ENCODE measurements at places on chromosomes 12 and 14.

- no peak for DNase-seq
Measured at GRCh38 chr14:33686218-33686617, 264.7 kb downstream of the EGLN3 start.

DNA sequence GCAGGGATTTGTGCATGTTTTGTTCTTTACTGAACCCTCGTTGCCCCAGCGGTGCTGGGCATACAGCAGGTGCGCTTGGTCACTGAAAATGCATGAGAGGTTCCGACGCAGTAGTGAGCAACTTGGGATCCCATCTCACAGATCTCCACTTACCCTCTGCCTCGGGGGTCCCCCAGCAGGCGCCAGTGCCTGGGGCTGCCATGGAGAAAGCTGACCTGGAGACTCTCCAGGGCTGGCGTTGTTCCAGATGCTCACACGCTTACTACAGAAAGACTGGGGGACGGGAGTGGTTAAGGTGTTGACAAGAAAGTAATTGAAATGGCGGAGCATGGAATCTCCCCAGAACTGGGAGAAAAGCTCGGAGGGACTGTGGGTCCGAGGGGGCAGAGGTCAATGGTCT lies 14.2 kb downstream of the GLT1D1 start:
- DNase-seq: no peak

GRCh38 chr12:70469221-70469820 lies 103.2 kb downstream of the KCNMB4 start:
- DNase-seq: no peak

GRCh38 chr14:95476747-95477146 lies 39.7 kb downstream of the SYNE3 start:
- no peak for DNase-seq

GRCh38 chr14:57212919-57213318 lies 55.8 kb downstream of the EXOC5 start:
- DNase-seq: no peak

DNA sequence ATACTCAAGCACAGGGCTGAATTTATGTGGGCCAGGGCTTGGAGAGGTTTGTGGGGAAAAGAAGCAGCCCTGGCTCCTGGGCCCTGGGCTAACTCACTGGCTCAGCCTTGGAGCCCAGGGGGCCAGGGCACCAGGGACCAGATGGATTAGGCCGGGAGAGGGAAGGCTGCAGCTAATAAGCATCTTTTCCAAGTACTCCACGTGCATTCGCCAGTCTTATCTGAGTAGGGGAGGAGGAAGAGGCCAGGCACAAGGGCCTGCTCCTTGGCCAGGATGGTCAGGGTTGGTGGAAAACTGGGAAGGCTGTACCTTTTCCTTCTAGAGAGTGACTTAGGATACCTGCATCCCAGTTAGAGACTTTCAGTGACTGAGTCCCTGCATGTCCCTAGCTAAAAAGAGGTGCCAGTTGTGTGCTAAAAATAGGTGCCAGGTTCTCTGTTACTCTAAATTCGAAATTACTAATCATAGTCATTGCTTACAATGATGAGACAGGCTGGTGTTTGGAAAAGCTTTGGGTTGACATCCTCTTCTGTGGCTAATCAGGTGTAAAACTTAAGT lies 1.3 kb downstream of the GLRX5 start:
- DNase-seq: no peak

- no peak for DNase-seq
Measured at GRCh38 chr14:25394791-25395391, 344.9 kb upstream of the STXBP6 start.

All from body of pancreas (tissue), 4 donors.